ENCODE measurements at places on chromosomes 1 and 21.

GRCh38 chr1:58584082-58584895 lies 7.2 kb upstream of the TACSTD2 start:
- DNase-seq, result no peak

GRCh38 chr1:26158271-26158907 lies 490 bp upstream of the FAM110D start:
- no peak for DNase-seq

GRCh38 chr1:59577774-59578173 lies 237.0 kb upstream of the HOOK1 start:
- DNase-seq, result no peak

GRCh38 chr1:160260406-160261382 lies 1.7 kb downstream of the DCAF8 start:
- no peak for DNase-seq

DNA sequence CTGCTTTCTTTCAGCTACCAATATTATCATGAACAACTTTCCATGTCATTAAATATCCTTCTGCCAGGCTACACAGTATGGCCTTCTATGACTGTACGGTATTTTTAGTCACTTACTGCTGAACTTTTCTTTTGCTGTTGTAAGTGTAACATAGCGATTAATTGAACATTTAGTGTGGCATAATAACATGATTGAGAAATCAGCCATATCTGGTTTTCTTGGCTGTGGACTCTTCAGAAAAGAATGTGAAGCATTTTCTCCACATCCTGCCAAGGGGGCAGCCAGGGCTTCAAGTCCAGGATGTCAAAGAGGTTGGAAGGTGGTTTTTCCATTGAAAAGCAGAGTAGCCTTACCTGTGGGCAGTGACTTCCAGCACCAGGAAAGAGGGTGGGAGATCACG lies 8.8 kb upstream of the AHCYL1 start:
- no peak for DNase-seq

- DNase-seq, result no peak
Measured at GRCh38 chr1:228755800-228756199, 20.5 kb downstream of the RHOU start.

- no peak for DNase-seq
Measured at GRCh38 chr1:200379432-200379757, 30.4 kb downstream of the ZNF281 start.

GRCh38 chr1:211326140-211326527 lies 499 bp upstream of the TRAF5 start:
- DNase-seq, result no peak

DNA sequence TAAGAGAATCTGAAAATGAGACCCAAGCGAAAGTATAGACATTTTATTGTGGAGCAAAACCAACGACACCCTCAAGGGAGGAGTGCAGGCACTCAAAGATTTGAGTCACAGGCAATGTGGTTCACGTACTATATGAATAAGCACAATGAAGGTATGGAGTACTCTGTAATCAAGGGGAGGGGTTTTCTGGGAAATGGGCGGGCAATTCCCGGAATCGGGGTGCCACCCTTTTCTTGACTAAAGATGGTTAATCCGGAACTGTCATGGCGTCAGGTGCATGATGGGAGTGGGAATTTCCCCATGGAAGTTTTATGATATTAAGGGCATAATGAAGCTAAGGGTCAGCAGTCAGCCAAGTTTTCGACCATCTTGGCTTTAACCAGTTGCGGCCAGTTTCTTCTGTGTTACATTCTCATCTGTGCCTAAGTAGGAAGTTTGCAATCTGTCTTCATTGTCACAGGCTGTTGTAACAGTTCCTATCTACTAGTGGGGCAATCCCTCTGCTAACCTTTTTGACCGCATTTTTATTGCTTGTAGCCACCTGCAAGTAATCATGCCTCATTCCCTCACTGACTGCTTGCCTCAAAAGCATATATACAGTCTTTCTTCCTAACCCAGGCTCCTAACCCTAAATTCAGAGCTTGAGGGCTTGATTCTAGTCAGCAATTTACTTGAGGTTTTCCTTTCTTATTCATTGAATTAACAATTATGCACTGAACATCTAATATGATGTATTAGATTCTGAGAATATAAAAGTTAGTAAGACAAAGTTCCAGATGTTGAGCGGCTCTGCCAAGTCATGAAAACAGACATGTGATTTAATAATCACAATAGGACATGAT lies 775 bp upstream of the AIM2 start:
- peak; percentile 95 for DNase-seq

- no peak for DNase-seq
Measured at GRCh38 chr1:196997423-196997822, 20.1 kb downstream of the CFHR5 start.

DNA sequence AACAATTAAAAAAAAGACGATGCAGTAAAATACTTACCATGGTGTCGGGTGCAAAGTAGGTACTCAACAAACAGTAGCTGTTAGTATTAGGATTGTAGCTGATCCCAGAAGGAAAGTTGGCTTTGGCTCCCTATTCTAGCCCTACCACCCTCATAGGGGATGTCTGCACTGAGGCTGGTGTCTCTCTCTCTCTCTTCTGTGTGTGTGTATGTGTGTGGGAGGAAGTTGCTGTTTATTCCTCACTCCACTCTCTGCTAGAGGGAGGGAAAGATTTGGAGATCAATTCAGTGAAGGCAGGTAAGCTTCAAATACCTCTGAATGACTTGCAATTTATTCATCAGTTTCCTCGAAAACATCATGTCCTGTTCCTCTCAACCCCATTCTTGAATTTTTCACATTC lies 124.4 kb downstream of the PTPRU start:
- DNase-seq, result no peak

GRCh38 chr21:24826822-24827221 lies 780.5 kb downstream of the MRPL39 start:
- no peak for DNase-seq

GRCh38 chr1:106049595-106049994 lies 1006.9 kb upstream of the PRMT6 start:
- DNase-seq, result no peak

DNA sequence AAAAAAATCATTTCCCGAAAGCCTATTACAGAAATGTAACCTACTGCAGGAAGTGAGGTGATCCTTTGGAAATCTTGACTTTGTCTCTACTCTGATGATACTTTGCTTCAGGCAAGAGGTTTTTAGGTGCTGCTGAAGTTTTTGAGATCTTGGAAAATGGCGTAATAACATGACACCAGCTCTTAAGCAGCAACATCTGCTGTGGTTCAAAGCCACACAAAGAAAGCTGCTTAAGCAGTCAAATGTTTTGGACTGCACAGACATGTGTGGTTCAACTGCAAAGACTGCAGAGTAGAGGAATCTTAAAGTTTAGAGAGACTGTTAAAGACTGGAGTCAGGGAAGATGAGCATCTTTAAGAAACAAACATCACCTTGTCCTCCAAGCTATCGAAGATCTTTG lies 139.0 kb downstream of the RASAL2 start:
- DNase-seq, result no peak

DNA sequence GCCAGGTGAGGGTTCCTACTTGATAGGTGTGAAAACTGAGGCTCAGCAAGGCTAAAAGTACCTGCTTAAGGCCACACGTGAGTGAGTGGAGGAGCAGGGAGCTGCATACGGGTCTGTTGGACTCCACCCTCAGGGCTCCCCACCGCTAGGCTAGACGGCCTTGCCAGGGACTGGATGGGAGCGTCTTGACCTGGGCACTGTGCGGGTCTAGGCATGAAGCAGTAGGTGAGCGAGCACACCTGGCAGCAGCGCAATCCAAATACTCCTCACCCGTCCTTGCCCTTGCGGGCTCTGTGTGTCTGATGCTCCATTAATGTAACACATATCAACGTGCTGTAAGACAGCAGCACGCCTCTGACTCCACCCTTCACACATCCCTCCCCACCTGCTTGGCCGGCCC lies 94.0 kb downstream of the LACTBL1 start:
- no peak for DNase-seq

- no peak for DNase-seq
Measured at GRCh38 chr1:193726722-193727121, 540.3 kb upstream of the B3GALT2 start.

GRCh38 chr1:8121261-8122159 lies 95.4 kb upstream of the ERRFI1 start:
- DNase-seq, result no peak

- no peak for DNase-seq
Measured at GRCh38 chr1:160451119-160451858, 50.9 kb downstream of the VANGL2 start.

- no peak for DNase-seq
Measured at GRCh38 chr1:49052102-49052501, 275.4 kb upstream of the BEND5 start.

DNA sequence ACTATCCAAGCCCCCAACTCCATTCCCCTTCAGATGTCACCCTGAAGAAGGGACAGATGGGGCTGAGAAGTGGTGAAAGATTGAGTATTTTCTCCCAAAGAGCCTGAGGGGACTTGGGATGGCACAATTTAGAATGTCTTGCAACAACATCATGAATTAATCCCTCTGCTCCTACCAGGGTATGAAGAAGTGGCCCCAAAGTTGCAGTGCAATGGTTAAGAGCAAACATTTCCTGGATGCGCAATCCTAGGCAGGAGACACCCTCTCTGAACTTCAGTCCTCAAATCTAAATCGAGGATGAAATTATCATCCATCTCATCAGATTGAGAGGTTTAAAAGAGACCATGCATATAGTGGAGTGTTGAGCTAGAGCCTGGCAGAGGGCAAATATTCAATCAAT lies 28.6 kb upstream of the CITED4 start:
- no peak for DNase-seq

DNA sequence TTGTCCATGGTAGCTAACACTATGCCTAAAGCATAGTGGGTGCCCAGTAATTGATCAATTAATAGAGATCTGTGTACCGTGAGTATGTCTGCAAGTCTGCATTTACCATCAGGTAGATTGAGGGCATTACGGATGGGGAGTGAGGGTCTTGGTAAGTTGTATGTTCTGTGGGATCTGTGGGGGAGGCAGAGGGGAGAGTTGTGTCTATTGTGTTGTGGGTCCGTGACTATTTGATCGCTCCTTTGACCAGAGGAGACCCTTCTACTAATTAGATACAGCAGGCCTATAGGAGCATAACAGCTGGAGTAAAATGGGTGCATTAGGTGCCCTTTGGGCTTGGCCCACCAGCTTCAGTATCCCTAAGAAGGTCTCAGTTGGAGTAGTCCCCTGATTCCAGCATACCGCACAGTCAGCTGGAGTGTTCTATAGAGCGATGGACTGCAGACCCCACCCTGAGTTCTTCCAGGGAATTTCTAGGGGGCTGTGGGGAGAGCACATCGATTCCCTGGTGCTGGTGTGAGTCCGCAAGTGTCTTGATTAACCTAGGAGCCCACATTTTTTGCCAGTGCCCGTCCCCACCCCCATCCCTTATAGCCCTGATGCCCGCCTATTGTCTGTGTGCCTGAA lies 55.9 kb downstream of the RHBG start:
- no peak for DNase-seq

GRCh38 chr1:175841738-175842187 lies 98.4 kb upstream of the TNR start:
- no peak for DNase-seq

GRCh38 chr21:36388096-36388495 lies 2.9 kb downstream of the CHAF1B start:
- DNase-seq, result no peak

- DNase-seq, result no peak
Measured at GRCh38 chr1:109984190-109984455, 442 bp upstream of the AHCYL1 start.

DNA sequence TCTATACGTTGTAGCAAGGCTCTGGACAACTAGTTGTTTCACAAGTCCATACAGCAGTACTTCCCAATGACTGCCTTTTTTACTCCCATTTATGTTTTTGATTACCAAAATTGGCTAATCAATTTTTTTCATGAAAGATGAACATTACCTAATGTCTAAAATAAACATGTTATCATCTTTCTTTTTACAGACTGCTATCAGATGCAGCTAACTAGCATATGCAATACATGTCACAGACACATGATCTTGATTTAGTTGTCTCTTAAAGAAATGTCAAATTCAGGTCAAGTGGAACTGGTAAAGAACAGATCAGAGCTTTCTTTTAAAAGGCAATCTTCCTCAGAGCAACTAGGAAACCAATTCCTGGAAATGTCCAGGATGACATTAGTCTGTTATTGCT lies 630 bp upstream of the DBT start:
- no peak for DNase-seq

DNA sequence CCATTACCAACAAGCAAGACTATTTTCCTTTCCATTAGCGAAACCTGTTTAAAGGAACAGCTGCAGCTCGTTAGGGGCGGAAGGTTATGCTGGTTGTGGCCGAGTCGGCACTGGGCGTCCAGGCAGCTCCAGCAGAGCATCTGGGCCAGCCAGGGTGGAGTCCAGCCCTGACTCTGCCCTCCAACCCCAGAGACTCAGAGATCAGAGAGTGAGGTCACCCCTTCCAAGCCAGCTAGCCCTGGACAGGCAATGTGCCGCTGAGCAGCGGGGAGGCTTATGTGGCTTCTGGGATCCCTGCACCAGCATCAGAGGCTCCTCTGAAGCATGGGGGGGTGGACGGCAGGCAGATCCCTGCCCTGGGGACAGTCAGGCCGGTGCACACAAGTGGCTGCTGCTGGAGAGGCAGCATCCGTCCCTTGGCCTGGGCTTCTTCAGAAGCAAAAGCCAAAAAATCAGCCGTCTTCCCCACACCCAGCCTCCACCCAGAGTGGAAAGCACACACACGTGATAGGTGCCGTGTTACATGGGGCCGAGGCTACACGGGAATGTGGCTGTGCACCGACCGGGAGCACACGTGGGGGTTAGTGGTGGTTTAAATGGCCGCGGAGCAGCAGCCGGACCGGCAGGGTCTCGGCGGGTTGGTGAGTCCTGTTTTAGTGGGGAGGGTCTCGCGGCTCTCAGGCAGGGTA lies 30.1 kb downstream of the SLC66A1 start:
- no peak for DNase-seq

DNA sequence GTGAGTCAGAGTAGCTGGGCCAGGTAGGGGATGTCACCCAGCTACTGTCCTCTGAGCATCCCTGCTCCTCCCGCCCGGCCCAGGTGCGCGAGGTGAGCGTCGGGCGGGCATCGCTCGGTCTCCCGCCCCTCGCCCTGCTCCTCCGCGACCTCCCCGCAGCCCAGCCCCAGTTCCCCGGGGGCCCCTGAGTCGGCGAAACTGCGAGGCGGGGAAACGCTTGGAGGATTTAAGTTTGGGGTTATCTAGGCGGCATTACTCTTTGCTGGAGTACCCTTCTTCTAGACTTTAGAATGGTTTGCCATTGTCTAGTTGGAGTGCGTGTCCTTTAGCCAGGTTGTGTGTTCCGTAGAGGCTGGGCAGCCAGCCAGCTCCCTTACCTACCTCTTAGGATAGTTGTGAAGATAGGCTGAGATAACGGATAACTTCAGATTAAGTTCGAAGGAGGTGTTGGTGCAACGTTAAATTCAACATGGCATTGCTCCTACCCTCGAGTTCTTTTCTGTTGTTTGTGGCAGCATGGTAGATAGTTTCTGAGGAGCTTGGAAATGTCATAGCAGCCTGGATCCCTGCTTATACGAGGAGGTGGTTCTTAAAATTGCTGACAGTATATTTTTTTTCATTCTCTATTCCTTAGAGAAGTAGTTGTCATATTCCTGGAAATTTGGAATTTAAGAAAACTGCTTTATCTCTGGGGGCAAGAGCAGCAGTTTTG lies 697 bp downstream of the AGO3 start:
- peak; percentile 16 for DNase-seq

- DNase-seq, result no peak
Measured at GRCh38 chr1:88973520-88974137, 18.8 kb downstream of the KYAT3 start.

GRCh38 chr1:46193285-46193684 lies 4.9 kb downstream of the POMGNT1 start:
- DNase-seq, result no peak

- DNase-seq, result no peak
Measured at GRCh38 chr1:25914074-25914995, 8.1 kb upstream of the STMN1 start.
